ENCODE measurements at places on chromosomes 4 and X.
A peak's percentile ranks its signal among the peaks of the same experiment; 100 is the strongest.

- no peak for DNase-seq
These were observed 2375.8 kb upstream of the TENM3 start for GRCh38 chr4:179867300-179867878.

GRCh38 chr4:114922592-114922933 lies 190.9 kb downstream of the NDST4 start:
- no peak for DNase-seq

- no peak for DNase-seq
These were observed at the start of gene PRICKLE3 for GRCh38 chrX:49186125-49187027. PRICKLE3 (minus strand) TSS chrX:49186373; CDS start chrX:49186297, 76 bp downstream.

DNA sequence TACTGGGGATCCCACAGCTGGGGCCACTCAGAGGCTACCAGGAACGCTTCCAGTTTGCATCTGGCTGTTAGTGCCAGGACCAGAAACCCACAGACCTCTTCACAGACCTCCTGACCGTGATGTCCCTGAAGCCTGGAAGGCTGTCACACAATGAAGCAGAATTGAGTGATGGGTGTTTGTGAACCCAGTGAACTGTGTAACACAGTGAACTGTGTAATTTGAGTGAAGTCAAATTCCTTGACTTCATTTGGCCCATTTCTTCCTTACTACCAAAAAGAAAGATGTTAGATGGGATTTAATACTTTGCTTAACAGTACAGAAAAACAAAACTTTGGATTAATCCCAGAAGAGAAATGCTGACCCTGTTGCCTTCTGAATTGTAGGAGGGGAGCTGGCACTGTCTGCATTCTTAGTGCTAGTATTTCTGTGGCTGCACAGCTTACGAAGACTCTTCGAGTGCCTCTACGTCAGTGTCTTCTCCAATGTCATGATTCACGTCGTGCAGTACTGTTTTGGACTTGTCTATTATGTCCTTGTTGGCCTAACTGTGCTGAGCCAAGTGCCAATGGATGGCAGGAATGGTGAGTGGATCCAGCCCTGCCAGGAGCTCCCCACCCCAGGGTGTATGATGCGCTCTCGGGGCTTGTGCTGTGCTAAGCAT lies 17.8 kb downstream of the SRD5A3 start:
- no peak for DNase-seq

DNA sequence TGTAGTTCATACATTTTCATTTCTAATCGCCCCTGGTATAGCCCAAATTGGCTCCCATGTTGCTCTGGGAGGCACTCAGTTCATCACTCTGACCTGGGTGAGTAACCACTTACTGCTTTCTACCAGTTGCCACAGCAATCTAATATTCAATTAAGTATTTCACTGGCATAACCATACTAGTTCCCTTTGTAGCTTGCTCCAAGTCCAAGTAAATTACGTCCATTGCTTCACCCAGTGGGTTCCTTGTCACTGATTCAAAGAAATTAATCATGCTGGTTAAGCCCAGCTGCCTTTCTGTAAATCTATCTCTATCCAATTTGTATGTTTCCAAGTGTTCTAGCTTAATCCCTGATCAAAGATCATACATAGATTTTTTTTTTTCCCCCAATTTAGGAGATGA lies 92.0 kb upstream of the CBR4 start:
- DNase-seq, result no peak

DNA sequence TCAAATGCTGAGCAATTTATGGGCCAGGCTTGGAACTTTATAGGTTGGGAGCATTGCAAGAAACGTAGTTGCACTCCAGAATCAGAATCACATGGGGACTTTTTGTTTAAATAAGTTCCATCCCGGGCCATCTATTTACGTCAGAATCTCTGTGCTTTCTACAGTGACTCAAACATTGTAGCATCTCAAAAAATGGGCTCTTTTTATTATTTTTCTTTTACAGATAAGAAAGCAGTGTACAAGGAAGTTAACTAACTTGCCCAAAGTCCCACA lies 10.2 kb downstream of the CC2D2A start:
- DNase-seq, result no peak

DNA sequence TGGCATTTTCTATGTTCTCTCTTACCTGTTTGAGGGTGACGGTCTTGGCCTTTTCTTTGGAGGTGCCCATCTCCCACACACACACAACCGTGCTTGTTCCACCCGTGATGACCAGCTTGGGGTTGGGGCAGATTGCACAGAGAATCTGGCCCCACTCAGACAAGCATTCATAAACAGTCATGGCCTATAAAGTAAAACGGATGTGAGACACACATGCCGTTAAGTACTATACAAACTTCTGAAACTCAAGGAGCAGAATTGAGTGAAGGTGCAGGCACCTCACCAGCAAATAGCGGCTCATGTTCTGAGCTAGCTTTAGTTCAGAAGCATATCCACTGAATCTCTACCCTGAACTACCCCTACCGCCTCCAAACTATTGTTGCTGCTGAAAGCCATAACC lies 107.6 kb downstream of the CDS1 start:
- no peak for DNase-seq

DNA sequence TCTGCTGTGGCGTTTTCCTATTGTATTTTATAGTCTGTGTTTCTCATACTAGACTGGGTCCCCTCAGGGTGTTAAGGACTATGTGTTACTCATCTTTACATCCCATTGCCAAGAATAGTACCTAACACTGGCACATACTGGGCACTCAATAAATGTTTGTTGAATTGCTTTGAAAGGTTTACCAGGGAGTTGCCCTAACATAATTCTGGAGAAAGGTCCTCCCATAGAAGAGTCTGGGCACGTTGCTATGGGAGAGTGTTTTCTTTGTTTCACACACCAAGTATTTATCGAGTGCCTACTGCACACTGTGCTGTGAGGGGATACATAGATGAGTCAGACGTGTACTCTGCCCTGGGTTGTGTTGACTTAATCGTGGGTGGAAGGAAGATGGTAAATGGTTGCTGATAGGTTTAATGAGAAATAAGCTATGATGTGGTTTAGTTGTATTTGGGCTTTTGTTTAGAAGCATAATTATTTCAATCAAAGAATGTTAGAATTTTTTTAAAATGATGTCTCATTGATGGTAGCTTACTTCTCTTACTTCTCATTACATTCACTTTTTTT lies 42.9 kb downstream of the AFF1 start:
- no peak for DNase-seq

DNA sequence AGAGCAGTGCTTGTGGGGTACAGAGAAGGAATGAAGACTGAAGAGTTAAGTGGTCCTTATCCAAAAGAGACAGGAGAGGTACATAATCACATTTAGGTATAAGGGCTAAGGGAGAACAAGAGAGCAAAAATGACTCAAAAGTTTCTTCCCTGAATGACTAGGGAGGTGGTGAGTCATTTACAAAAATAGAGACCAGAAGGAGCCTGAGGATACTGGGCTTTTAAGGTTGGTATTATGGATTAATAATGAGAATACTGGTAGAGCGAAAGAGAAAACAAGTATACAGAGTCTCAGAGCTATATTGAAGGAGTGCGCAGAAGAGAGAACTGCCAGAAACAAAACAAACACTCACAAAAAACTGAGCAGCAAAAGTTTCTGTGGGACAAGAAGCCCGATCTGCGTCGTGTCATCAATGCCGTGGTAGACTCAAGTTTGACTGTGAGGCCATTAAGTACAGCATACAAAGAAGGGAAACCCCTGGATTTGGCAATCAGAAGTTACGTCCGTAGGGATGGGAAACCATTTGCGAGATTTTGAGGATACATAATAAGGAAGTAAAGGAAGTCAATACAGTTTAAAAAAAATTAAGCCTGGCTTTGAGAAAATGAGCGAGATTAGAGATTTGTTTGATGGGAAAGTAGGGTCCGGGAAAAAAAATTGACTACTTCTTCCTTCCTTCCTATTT lies 129.1 kb upstream of the STIM2 start:
- no peak for DNase-seq

GRCh38 chr4:37224854-37225253 lies 19.7 kb upstream of the NWD2 start:
- DNase-seq, result no peak

DNA sequence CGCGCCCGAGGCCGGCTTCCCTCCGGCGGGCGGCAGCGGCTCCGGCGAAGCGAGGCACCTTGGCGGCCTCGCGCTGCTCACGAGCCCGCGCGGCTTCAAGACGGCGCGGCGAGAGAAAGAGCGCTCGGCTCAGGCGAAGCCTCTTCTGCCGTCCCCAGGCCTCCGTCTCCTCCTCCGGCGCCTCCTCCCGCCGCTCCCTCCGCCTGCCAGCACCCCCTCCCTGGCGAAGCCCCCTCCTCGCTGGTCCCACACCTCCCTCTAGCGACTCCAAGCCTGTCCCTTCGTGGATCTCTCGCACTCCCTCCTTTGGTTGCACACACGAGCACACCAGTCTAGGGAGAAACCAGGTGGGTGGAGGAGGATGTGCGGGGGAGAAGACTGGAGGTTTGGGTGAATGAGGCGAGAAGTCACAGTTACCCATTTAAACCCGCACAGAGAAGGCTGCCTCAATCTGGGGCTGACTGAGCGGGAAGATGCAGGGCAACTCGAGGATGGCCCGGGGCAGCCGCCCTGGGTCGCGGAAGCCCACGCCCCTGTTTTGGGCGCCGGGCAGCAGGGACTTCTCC lies at the start of gene CAMK2D:
TSS of gene CAMK2D (minus strand) at position 119 of the 566 bp plus-strand sequence. CDS start 670 bp downstream, outside the sequence.
- DNase-seq, result peak; percentile 46

DNA sequence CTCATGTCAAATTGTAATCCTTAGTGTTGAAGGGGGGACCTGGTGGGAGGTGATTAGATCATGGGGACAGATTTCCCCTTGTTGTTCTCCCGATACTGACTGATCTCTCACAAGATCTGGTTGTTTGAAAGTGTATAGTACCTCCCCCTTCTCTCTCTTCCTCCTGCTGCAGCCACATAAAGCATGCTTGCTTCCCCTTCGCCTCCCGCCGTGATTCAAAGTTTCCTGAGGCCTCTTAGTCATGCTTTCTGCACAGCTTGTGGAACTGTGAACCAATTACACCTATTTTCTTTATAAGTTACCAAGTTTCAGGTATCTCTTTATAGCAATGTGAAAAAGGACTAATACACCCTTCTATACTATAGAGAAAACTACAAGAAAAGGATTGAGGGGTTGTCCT lies 1170.5 kb upstream of the AGA start:
- DNase-seq, result no peak

- DNase-seq, result no peak
These were observed 319.3 kb upstream of the GRID2 start for GRCh38 chr4:91984466-91984865.

DNA sequence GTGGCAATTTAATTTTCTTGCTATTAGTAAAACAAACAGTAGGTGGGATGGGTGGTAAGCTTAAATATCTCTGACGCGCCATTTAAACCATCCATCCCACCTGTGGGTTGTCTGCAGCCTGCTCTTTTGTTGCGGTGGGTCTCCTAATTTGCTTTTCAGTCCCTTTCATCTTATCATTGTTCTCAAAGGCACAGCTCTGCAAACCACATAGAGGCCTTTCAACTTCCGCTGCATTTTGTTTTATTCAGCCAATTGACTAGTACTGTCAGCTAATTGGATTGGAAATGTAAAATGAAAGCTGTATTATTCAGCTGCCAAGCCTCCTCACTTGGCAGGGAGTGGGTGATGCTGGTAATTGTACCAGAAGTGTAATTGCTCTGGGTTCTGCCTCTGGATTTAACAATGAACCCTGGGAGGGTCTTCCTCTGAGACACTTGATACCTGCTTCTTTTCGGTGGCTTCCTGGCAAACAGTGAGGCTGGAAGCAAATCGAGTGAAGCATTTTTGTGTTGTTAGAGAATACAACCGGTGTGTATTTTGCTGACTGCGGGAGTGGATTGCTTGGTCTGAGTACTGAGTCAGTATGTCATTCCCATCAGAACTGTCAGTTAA lies 165.6 kb downstream of the FRAS1 start:
- peak; percentile 51 for DNase-seq

- no peak for DNase-seq
These were observed 10.0 kb upstream of the APELA start for GRCh38 chr4:164866817-164867490.

DNA sequence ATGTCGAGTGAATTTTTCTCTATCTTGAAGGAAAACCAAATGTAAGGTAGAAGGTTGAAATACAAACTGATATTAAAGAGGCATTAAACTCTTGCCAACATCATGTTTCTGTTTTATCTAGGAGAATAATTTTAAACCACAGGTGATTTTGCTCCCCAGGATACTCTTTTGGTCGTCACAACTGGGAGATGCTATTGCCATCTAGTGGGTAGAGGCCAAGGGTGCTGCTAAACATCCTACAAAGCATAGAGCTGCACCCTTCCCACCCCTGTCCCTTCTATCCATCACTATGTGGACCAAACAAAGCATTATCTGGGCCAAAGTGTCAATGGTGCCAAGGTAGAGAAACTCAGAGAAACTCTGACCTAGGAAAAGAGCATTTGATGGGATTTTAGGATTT lies 154.6 kb upstream of the MAGEB2 start:
- no peak for DNase-seq

DNA sequence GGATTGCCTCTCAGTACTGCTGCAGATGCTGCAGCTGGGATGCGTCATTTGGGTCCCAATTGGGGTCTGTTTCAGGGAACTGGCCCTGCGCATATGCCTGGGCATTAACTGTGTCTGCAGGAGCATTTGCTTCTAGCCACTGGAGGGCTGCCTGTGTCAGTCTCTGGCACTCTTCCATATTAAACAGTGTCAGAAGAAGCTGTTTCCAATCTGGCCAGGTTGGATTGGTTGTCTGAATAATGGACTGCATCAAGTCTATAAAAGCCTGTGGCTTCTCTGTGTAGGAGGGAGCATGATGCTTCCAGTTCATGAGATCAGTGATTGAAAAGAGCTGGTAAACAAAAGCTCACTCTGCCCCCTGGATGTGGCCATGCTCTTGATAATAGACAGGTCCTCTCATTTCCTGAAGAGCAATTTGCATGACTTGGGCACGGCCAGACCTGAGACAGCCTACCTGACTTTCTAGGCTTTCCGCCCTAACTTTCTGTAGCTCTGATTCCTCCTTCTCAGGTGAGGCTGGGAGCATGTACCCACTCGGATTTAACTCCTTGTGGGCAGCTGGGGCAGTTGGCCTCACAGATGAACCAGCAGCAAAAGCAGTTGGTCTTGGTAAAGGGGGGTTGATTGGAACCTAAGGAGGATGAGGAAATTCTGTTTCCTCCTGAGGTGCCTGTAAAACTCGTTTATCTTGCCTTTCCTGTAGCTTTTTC lies 29.2 kb downstream of the SULT1E1 start:
- no peak for DNase-seq

- peak; percentile 2 for DNase-seq
These were observed 15.7 kb downstream of the OFD1 start for GRCh38 chrX:13750204-13750603.

GRCh38 chr4:7238300-7238960 lies 46.1 kb downstream of the SORCS2 start:
- DNase-seq, result no peak

GRCh38 chr4:128521648-128522111 lies 234.1 kb upstream of the PGRMC2 start:
- no peak for DNase-seq

DNA sequence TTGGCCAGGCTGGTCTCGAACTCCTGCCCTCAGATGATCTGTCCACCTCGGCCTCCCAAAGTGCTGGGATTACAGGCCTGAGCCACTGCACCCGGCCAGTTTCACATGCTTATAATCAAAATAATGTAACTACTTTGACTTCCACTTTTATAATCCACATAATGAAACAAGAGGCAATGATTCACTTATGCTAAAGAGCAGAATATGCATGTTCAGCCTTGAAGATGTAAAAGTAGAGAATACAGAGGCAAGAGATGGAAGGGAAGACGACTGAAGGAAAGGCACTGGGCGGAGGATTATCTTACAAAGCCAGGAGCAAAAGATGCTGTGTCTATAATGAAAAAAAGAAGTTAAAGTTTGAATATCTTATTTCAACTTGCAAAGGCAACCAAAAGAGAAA lies 13.3 kb upstream of the ZNF518B start:
- no peak for DNase-seq

- DNase-seq, result no peak
These were observed 51.1 kb downstream of the MCUB start for GRCh38 chr4:109611045-109611646.
